Psoas muscle (tissue), 8 donors: ENCODE measurements at places on chromosomes 11 and 22. TPM values are rescaled to one million over a fixed set of nuclear protein-coding genes. Genes with fewer than 3 reads are reported as not detected.

PATL1 gene
- 47.8 TPM for total RNA-seq

C11orf42 gene
- total RNA-seq, result not detected

- H3K27ac ChIP-seq, result no peak overlapping the region
- peaks cover 4% of the 10 kb centered on the region for H3K4me1 ChIP-seq
- no peak for DNase-seq
- H3K4me3 ChIP-seq, result no peak overlapping the region
Observed at GRCh38 chr11:111388420-111388819, 9.3 kb upstream of the POU2AF1 start.

DNA sequence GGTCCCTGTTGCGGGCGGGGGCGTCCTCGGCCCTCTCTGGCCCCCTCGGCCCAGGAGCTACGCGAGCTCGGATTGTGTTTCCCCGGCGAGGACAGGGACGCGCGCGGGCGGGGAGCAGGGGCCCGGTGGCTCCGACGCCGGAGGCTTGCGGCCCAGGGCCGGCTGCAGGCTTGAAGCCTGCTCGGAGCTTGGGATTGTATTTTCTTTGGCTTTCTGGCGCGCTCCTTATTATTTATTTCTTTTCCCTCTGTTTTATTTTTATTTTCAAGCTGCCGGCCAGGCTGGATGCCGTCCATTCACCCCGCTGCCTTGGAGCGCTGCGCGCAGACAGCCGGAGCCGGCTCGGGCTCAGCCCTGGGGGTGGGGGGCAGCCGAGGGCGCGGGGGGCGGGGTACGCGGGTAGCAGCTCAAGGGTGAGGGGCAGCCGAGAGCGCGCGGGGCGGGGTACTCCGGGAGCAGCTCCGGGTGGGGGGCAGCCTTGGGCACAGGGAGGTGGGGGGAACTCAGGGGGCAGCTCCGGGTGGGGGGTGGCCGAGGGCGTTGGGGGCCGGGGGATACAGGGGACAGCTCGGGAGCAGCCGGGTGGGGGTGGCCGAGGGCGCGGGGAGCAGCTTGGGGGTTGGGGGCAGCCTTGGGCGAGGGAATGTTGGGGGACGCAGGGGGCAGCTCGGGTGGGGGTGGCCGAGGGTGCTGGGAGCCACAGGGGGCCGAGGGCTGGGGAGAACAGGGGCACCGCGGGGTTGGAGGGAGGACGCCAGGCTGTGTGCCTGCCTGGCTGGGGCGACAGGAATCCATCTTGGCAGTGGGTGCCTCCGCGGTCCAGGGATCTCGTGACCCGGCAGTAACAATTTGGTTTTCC, 42.7 kb downstream of the KCNJ1 start:
- no peak for DNase-seq
- peak overlapping the region; percentile 34 for H3K4me3 ChIP-seq
- no peak overlapping the region for H3K27ac ChIP-seq
- no peaks in the 10 kb centered on the region for H3K36me3 ChIP-seq
- H3K4me1 ChIP-seq, result no peaks in the 10 kb centered on the region

- DNase-seq, result no peak
- H3K4me3 ChIP-seq, result no peak overlapping the region
- no peak overlapping the region for H3K27ac ChIP-seq
Observed at GRCh38 chr22:27475548-27475897, 326.0 kb downstream of the MN1 start.

- DNase-seq, result no peak
- H3K4me3 ChIP-seq, result no peak overlapping the region
- no peaks in the 10 kb centered on the region for H3K36me3 ChIP-seq
- H3K4me1 ChIP-seq, result no peaks in the 10 kb centered on the region
- H3K27ac ChIP-seq, result no peak overlapping the region
- no peaks in the 10 kb centered on the region for H3K27me3 ChIP-seq
Observed at GRCh38 chr11:134143801-134144200, 74.9 kb downstream of the JAM3 start.

GRCh38 chr11:123576501-123576900, 77.9 kb downstream of the SCN3B start:
- DNase-seq, result no peak
- H3K4me3 ChIP-seq, result no peak overlapping the region
- H3K27me3 ChIP-seq, result peaks cover 12% of the 10 kb centered on the region
- H3K4me1 ChIP-seq, result no peaks in the 10 kb centered on the region
- no peak overlapping the region for H3K27ac ChIP-seq

DNA sequence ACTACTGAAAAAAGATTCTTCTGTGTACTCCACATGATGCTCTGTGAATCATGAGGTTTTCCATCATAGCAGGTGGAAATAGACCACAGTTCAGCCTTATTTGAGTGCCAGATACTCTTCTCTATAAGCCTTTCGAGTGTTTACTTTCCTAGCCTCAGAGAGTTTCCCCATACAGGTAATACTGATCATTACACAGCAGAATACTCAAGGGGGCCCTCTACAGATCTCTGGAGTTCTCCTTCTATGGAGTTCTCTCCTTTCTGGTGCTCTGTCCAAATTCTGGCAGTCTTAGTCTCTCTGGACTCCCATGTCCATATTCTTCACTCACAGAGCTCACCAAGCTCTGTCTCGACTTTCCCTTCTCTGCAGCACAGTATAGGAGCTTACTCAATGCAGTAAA, 175.7 kb upstream of the CARD18 start:
- H3K4me3 ChIP-seq, result no peak overlapping the region
- H3K27me3 ChIP-seq, result no peaks in the 10 kb centered on the region
- no peaks in the 10 kb centered on the region for H3K36me3 ChIP-seq
- DNase-seq, result no peak
- H3K27ac ChIP-seq, result no peak overlapping the region

- H3K4me1 ChIP-seq, result peaks cover 24% of the 10 kb centered on the region
- H3K27me3 ChIP-seq, result no peaks in the 10 kb centered on the region
- H3K27ac ChIP-seq, result no peak overlapping the region
Observed at GRCh38 chr22:17486313-17486712, 77.0 kb upstream of the SLC25A18 start.

- H3K27me3 ChIP-seq, result no peaks in the 10 kb centered on the region
- DNase-seq, result peak; percentile 50
- H3K4me3 ChIP-seq, result peak overlapping the region; percentile 84
- H3K4me1 ChIP-seq, result peaks cover 90% of the 10 kb centered on the region
- H3K36me3 ChIP-seq, result no peaks in the 10 kb centered on the region
Observed at GRCh38 chr11:119372260-119373058, 9.0 kb downstream of the USP2 start.

GRCh38 chr22:32650553-32651345, 150.8 kb upstream of the TIMP3 start:
- H3K27me3 ChIP-seq, result no peaks in the 10 kb centered on the region
- H3K4me1 ChIP-seq, result no peaks in the 10 kb centered on the region
- H3K4me3 ChIP-seq, result no peak overlapping the region
- no peak for DNase-seq
- no peak overlapping the region for H3K27ac ChIP-seq

- no peaks in the 10 kb centered on the region for H3K27me3 ChIP-seq
- H3K27ac ChIP-seq, result peak overlapping the region; percentile 10
- H3K36me3 ChIP-seq, result no peaks in the 10 kb centered on the region
- peak; percentile 67 for DNase-seq
- H3K4me3 ChIP-seq, result no peak overlapping the region
Observed at GRCh38 chr11:8812438-8812837, 98.6 kb upstream of the AKIP1 start.

DNA sequence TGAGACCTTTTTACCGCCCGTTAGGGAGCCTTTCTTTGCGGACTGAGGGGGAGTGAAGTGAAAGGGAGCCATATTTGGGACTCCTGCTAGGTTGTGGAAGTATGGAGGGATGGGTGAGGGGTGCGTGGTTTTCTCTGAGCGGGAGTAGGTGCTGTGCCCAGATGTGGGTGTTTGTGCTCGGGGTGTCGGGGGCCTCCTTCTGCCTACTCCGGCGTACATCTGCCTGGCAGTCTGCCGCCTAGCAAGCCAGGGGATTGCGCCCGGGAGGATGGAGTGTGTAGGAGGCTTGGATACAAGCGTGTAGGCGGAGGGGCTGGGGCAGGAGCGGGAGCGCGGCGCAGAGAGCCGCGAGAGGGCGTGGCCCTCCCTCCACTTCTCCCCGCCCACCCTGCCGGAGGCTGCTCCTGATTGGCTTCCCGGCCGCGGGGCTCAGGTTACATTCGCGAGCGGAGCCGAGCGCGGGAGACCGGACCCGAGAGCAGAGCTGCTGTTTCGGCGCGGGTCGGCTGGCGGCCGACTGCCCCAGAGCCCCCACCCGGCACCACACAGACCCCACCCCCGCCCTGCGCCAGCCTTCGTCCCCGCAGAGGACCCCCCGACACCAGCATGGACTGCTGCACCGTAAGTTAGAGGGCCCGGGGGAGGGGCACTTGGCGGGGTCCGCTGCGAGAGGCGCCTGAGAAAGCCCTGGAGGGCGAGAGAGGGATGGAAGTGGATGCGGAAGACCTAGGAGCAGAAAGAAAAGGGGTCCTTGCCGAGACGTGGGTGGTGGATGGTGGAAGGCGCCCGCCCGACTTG, at the start of gene NRGN:
Gene NRGN (plus strand): TSS at position 464 of the 798 bp plus-strand sequence. CDS start 143 bp downstream, at position 607.
- no peaks in the 10 kb centered on the region for H3K36me3 ChIP-seq
- peaks cover 4% of the 10 kb centered on the region for H3K4me1 ChIP-seq
- H3K4me3 ChIP-seq, result peak within 1 kb of the TSS; percentile 68
- DNase-seq, result peak; percentile 93
- H3K27ac ChIP-seq, result no peak within 1 kb of the TSS
